Activated naive CD8-positive, alpha-beta T cell treated with anti-CD3 and anti-CD28 coated beads for 36 hours (primary cell): ENCODE measurements at places on chromosomes 7 and 10. TPM values are rescaled to one million over a fixed set of nuclear protein-coding genes. Genes with fewer than 3 reads are reported as not detected.

DNA sequence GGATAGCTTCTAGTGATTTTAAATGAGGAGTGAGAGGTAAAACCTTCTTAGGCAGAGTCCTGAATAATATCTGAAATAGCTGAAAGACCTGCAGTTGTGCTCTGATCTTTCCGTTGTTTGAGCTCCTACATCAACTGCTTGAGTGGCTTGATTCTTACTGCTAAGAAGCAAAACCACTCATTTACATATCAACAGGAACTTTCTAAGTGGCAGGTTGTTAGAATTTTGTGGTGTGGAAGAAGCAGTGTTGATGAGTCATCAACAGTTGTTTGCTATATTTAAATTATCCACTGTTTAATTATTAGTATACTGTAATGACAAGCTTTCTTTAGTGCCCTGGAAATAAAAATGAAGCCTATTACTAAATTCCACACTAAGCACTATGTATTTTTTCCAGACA, 689.5 kb downstream of the DNAJB9 start:
- DNase-seq = no peak

- DNase-seq = no peak
These were observed 29.9 kb upstream of the COL1A2 start for GRCh38 chr7:94364816-94365215.

SPDYE1 gene
- not detected for total RNA-seq

- no peak for DNase-seq
These were observed 18.0 kb upstream of the SEM1 start for GRCh38 chr7:96727534-96728088.

- no peak for DNase-seq
These were observed 159.7 kb upstream of the YAE1 start for GRCh38 chr7:39406467-39406866.

NOS3 gene
- 6.1 TPM for total RNA-seq

- no peak for DNase-seq
These were observed 30.2 kb upstream of the CYP26C1 start for GRCh38 chr10:93030409-93030808.

GRID2IP gene
- not detected for total RNA-seq

DNA sequence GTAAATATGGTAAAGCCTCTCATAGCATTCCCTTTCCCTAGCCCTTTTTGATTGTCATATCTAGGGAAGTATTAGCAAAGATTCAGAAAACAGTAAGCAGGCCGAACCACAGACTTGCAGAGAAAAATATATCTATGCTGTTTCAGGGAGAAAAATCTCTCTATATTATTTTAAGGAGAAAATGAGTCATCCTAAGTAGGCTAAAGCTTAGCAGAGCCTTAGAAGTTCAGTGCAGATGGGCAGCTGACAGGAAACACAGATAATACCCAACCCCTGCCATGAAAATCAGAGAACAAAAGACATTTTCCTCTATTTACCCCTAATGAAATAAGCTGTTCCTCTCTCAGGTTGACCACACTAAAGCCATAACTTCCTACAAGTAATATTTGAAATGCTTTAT, 16.5 kb downstream of the C1QL3 start:
- no peak for DNase-seq

CRTAC1 gene
- not detected for total RNA-seq

- DNase-seq = no peak
These were observed 232.4 kb upstream of the MYO3A start for GRCh38 chr10:25701652-25702051.

AKR1D1 gene
- not detected for total RNA-seq

DNA sequence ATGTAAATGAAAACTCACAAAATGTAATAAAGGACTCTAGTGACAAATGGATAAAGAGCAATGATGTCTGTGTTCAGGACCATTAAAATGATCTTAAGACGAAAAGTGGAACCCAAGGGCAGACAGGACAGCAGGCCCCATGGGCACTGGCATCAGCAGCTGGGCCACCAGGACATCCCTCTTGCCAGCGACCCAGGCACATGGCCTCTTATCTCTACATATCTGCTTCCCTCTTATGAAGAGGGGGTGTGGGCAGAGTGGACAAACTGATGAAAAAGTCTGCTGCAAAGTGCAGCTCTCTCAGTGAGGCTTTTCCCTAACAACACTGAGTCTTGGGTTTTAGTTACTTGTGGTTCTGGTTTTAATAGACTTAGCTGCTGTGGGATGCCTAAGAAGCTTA, 44.8 kb upstream of the ANKRD1 start:
- DNase-seq = no peak

GRCh38 chr10:6912424-6912823, 332.3 kb upstream of the PRKCQ start:
- no peak for DNase-seq

- no peak for DNase-seq
These were observed 124.4 kb upstream of the PFKP start for GRCh38 chr10:2942938-2943337.

ALDH18A1 gene
- 128 TPM for total RNA-seq

SFTPA1 gene
- total RNA-seq = not detected

MOGAT3 gene
- total RNA-seq = not detected

- DNase-seq = no peak
These were observed 17.6 kb downstream of the PLCE1 start for GRCh38 chr10:94011296-94011695.

DNA sequence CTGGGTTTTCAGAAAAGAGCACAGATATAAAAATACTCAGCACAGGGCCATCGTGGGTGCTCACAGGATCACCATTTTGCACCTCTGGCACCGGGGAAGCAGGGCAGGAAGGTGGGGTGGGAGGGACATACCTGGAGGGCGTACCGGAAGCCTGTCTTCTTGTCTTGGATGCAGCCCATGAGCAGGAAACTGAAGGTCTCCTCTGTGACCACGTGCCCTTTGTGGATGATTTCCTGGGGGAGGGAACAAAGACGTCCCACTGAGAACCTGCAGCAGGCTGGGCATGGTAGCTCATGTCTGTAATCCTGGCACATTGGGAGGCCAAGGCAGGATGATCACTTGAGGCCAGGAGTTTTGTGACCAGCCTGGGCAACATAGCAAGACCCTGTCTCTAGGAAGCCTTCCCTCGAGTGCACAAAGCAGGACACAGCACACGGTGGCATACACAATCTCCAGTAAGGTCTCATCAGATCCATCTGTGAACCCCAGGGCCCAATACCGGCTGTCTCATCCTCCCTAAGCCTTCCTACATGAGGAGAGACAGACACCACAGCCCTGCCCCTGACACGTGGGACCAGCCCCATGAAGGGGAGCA, 9.5 kb downstream of the PTCD1 start:
- no peak for DNase-seq
